Activated gamma-delta T cell treated with Interleukin-2 at 50 U/mL for 16 hours (primary cell): ENCODE measurements at places on chromosomes 2 and 18.

DNA sequence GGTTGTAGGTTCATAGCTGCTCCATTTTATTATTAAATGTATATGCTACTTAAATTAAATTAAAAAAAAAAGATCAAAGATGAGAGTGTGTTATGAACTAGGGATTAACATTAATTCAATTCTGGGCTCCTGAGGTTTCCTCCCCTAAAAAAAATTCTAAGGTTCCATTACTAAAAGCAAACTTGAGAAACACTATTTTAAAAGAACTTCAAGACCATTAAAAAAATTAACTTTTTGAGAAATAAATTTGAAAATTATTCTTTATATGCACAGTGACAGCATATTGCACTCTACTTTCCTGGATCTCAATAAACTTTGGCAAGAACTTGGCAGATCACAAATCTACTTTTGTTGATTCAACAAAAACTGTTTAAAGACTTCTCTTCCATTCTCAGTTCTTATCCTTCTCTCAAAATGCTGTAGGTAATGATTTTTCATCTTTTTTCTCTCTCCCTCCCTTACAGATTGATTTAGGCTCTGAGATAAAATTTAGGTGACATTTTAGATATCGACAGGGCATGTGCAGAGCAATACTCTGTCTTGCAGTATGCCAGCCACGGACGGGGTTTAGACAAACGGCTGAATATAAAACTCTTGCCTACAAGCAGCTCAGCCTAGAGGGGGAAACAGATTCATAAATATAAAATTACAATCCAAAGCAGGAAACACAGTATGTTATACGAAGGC lies 592 bp upstream of the MARS2 start:
- DNase-seq: no peak

- DNase-seq: no peak
Measured at GRCh38 chr2:18800240-18800971, 211.0 kb upstream of the NT5C1B start.

DNA sequence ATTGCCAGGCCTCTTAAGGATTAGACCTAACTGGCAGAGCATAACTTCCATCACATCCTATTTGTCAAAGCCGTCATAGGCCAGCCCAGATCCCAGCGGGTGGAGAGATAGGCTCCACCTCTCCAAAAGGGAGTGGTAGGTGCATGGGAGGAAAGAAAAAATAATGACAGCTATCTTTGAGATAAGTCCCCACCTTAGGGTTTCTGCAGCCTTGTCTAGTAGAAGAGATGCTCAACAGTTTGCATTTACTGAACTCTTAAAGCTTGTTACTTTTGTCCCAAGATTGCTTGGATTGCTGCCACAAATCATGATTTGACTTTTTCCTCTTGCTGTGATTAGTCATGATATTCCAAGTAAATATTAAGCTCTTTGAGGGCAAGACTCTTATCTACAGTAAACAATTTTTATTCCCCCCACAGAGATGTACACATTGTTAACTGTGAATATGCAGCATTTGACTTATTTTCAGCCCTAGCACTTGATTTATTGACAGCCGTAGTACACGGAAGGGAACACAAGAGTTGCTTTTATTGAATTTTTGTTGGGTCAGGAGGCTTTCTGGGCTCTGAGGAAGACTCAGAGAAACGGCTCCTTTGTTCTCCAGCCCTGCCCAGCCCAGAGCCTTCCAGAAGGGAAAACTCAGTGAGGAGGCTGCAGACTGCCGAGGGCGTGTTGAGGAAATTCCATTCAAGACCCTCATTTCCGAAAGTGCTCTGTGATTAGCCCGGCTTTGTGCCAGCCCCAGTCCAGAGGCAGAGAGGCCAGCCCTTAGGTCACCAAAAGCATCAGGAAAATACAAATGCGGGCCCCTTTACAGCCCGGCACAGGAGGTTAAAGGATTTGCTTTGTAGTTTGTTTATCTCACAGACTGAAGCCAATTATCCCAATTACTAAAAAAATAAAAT lies 75.5 kb upstream of the ZNF532 start:
- no peak for DNase-seq

DNA sequence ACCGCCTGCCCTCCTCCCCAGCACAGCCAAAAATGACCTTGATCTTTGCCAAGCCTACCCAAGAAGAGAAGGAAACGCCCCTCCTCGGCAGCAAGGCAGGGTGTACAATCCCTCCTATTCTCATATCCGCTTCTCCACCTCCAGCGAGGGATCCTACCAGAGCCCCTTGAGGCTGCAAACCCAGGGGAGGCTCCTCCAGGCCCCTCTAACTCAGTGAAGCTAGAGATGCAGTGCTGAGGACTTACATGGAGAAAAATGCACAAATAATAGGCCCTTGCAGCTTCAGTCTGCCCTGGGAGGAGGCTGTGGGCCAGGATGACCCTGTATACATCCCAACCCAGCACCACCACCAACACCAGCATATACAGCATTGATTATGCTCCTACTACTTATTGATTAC lies 46.9 kb upstream of the POMC start:
- no peak for DNase-seq

DNA sequence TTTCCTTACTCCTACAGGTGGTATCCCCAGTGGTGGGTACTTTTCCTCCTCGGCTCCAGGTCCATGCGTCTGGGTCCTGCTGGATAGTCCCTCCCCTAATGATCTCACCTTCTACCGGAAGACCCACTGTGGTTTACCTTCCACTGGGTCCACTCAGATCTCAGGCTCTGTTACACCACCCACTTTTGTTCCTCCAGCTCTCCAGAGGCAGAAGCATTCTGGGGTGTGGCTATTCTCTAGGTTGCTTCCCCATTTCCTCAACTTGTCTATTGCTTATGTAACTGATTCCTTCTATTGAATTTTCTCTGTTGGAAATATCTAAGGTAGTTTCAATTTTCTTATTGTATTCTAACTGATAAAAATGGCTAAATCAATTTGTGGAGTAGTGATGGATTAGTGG lies 87.6 kb upstream of the GALNT5 start:
- DNase-seq: no peak

DNA sequence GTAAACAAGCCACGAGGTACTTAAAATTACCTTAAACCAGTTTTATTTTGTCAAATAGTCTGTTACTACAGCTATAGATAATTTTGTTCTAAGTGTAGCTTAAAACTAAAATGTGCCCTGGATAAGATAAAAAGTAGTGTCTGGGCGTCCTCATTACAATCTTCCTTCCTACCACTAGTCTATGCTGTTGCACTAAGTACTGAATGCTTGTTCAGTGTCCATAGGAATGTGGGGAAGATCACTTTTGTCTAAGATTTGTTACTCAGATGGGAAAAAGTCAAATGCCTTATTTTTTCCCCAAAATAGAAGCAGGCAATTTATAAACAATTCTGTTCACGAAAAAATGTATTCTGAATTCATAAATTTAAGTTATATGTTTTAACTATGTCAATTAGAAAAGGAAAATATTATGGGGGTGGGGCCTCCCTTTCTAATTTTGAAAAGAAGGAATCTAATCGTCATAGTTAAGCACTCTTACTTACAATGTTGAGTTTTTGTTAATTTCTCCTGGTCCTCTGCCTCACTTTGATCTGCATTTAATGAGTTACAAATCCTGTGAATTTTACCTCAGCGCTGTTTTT lies 140.4 kb upstream of the VRK2 start:
- DNase-seq: no peak

DNA sequence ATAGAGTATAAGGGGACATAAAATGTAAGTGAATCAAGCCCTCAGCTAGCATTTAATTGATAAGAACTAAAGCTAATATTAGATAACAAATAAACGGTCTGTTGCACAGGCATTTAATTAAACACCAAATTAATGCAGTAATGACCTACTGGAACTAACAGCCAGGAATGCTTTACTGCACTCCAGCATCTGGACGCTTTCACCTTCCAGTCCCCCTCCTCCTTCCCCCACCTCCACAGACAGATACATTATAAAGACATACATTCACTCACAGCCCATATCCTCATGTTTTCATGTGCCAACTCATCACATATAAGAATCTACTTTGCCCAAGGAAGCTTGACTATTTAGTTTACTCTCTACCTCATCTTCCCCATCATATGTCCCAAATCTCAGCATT lies 337.4 kb upstream of the PIK3C3 start:
- no peak for DNase-seq

GRCh38 chr2:135337071-135337470 lies 193.9 kb downstream of the ZRANB3 start:
- no peak for DNase-seq

DNA sequence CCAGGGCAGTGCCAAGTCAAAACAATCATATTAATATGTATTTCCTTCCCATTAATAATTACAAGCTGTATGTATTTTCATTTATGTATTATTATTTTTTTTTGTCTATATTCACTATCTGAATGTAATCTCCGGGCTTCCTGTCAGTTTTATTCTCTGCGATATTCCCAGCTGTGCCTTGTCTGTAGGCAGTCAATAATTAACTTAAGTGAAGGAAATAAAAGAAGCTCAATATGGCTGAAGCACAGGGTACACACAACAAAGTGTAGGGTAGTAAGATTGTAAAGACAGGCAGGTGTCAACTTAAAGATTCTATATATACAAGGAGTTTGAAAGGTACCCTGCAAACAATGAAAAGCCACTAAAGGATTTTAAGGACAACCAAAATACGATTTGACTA lies 122.9 kb downstream of the ROCK1 start:
- no peak for DNase-seq

DNA sequence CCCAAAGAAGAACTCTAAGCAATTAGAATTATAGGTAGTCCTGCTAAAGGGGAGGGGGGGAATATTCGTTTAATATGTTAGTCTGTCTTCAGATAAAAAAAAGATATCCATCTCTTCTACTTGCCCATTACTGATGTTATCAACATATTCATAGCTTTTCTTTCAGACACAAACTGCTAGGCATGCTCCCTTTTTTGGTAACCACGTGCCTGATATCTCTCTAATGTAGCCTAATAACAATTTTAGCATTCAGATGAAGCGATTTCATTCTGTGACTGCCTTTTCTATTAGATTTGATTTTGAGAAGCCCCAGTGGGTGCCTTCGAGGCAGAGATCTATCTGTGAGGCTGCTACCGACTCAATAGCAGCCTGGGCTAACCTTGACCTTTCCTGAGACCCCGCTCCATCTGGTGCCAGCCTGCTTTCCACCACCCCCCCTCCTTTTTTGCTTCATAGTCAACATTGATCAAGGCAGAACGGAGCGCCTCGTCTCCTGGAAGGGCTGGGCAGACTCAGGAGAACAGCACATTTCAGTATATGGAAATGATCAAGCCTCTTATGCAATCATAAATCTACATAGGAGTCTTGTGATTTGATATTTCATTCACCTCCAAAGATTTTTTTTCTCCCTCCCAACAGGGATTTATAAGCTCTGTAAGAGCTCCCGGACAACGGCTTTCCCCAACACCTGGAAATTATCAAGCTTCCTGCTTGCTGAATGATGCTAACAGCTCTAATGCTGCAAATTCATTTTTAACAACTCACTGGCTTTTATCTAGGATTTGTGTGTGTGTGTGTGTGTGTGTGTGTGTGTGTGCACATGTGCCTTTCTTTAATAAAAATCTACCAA lies 14.7 kb upstream of the BCL11A start:
- no peak for DNase-seq

DNA sequence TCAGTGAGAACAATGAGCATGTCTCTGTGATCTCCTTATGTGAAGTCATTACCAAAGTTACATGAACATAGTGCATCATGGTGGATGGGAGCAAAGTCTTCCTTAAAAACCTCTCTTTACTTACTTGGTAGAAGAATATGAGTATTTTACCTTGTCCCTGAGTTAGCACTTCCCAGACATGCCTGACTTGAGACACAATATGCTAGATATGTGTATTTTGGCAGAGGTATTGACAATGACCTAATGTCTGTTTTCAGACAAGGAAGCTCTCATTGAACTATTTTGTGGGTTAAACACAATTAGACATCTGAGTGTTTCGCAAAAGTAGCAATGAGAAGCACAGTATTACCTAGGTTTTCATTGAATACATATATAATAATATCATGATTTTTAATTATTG lies 99.1 kb upstream of the MC4R start:
- no peak for DNase-seq

GRCh38 chr2:12479065-12479601 lies 237.6 kb upstream of the TRIB2 start:
- DNase-seq: no peak

GRCh38 chr2:105746177-105747080 lies 1.7 kb downstream of the NCK2 start:
- peak; percentile 65 for DNase-seq

- DNase-seq: no peak
Measured at GRCh38 chr18:68660354-68661183, 54.3 kb downstream of the TMX3 start.

DNA sequence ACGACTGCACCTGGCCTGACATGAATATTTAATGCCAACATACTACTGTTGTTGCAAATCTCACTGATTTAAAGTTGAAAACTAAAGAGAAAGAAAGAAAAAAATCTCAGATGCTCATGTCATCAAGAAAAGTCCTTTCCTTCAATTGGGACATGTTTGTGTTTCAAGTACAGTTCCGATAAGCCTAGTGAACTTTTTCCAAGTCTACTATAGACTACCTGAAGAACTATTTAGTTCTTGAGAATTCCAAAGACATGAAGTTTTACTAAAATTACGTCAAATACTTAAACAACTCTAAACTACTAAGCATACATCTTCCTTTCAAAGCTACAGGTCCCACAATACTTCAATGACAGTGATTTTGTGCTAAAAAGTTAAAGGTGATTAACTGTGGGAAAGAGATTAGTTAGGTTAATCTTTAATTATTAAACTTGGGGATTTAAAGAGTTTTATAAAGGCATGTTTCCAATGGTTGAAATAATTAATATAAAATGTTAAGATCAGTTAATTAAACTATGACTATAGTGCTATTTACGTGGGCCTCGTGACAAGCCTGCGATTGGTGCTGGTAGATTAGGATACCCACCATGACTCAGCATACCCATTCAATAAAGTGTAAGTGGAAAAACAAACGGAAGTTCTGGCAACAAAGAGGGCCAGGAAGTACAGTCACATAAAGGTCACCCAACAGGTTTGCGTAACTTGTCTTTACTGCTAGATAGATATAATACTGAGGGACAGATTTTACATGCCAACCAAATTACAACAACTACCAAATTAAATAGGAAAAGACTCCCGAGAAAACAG lies 55.5 kb downstream of the SEPTIN10 start:
- no peak for DNase-seq

DNA sequence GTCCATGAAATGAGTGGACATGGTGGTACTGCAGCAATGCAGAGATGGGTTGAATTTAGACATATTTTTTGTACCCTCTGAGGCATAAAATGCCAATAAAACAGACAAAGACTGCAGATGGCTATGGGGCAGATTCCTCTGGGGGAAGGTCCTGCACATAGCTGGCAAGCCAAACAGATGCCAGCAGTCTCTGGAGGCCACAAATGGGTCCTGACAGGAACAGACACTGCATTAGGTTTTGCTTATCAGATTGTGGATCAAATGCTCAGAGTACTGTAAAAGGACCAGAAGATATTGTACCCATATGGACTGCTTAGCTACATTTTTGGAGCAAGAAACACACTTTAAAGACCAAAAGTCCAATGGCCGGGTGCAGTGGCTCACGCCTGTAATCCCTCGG lies 40.9 kb upstream of the ORC2 start:
- no peak for DNase-seq
